ENCODE measurements at places on chromosomes 12 and 14.

DNA sequence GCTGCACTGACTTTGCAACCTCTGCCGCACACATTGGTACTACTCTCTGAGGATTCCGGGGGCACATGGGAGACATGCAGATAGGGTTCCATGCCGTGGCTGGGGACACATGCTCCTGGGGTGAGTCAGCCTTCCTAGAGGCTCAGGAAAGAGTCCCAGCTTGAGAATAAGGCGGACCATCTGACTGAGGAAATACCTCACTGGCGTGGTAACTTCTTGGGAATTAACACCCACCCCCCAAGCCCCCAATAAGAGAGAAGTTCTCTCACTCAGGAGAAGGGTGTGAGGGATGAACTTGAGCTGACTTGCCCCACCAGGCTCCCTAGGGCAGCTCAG is 23.2 kb downstream of the PLXNC1 start:
- no peak for DNase-seq

DNA sequence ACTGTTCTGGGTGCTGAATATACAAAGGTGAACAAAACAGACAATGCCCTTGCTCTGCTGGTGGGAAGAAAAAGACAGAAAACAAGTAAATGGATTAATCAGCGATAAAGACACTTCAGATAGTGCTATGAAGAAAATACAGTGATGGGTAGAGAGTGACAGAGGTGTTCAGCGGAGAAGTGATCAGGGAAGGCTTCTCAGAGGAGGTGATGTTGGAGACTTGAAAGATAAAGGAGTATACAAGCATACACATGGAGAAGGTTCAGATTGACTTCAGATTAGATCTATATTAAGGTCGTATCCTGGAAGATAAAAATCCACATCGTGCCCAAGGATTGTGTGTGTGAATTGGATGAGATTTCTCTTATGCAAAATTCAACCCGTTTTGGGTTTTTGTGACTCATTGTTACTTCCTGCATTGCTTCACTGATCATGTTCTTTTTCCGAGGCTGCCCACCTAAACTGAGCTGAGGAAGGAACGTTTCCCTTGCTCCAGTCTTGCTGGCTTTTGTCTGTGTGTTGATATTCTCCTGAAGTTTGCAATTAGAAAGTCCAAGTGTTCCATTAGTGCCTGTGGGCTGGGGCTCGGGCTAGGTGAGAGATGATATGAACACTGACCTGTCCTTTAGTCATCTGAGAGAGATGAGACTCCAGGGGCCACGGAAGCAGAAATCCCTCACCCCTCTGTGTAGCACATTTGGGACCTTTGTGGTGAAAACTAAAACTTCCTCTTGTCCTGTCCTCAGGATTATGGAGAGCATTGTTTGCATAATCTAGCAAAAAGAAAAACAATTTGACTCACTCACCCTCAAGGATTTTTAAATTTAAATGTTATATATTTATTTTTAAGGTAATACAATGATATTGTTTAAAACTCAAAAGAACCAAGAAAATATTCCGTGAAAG is 27.6 kb downstream of the PLXNC1 start:
- DNase-seq: no peak

DNA sequence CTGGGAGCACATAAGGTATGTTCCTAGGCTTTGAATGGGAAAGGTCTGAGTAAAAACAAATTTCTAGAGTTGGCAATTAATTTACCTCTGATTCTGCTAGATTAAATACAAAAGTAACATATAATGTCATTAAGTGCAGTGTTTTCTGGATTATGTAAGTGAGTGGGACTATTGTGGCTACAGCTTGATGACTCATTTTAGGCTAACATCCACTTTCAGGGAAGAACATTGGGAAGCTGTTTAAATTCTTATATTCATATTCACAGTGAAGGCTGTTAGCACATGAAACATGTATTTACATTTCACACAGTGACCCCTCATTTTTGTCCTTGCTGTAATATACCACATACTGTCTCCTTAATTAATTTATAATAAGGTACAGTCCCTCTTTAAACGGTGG is 13.2 kb upstream of the BMAL2 start:
- DNase-seq: no peak

GRCh38 chr12:68800294-68800693 is 7.7 kb upstream of the MDM2 start:
- DNase-seq: no peak

Data from CD4-positive, alpha-beta T cell treated with Interleukin-6 at 100 ng/mL for 8 hours (primary cell).